ENCODE measurements at places on chromosomes 3 and 15.

DNA sequence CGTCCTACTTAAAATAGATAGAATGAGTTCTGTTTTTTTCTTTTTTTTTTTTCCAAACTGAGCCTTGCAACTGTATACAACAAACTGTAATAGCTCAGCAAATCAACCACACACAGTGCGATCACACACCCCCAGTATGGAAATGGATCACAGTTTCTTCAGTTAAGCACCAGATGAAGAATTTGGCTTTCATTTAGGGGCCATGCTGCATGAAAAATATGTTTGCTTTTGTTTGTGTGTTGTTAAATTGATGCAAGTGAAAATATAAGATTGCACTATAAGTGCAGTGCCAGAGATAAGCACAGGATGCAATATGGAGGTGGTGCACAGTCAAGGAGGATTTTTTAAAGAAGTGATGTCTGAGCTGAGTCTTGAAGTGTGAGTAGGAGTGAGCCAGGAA lies 17.8 kb downstream of the CCDC54 start:
- no peak for DNase-seq

GRCh38 chr15:69493406-69493805 lies 40.8 kb downstream of the RPLP1 start:
- no peak for DNase-seq

DNA sequence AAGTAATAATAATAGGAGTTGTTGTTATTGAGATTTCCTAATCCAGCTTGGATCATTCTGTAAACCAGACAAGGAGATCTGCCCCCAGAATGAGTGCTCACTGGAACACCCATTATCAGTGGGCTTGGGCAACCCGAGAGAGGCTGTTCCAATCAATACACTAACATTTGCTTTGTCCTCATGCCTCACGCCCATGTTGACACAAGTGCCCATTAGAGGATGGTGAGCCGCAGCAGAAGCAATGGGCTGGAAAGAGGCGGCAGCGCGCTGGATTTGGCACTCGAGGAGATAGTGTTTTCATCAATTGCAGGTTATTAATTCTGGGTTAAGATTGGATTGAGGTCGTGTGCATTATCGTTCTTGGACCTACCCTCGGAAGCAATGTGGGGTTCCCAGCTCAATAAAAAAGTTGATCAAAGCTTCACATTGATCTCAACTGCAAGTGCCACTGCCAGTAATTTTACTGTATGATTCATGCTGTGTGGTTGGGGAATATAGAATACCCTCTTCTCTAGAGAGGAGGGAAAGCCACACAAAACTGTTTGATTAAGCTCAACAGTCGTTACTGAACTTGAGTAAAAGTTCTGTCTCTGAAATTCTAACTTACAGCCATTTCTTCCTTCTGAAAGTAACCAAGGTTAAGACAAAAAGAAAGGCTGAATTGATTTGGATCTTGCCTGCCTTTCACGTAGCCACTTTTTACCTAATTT lies 15.7 kb downstream of the LYZL4 start:
- DNase-seq: no peak

DNA sequence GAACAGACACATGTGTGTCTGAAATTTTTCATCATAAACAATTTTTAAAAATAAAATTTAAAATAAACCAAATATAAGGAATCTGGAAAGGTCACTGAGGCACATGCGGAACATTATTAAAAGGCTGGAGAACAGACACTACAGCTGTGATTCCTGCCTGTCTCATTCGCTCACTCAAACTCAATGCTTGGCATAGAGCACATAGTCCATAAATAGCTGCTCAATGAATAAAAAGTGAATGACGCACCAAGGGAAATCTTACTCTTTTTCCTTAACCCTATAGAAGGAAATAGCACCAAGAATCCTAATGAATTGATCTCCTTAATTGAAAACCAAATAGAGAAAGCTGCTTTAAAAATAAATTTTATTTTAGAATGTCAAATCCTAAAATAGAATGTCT lies 98.4 kb downstream of the FSIP1 start:
- DNase-seq: no peak

- DNase-seq: no peak
Observed at GRCh38 chr3:18643281-18643680, 218.1 kb upstream of the SATB1 start.

DNA sequence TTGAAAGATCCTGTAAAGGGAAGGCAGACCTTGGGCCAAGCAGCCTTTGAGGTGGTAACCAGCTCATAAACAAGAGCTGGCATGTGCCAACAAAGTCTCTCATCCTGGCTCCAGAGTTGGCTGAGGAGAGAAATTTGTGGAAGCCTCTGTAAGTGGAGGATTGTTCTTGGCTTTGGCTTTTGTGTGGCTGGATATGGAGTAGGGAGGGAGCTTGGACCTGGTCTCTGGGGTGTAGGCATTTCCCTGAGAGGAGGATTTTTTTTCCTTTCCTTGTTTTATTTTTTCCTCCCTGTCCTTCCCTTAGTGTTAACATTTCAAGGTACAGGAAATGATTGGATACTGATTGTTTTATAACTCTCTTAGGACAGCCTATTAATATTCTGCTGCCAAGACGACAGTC lies 60.8 kb downstream of the ZNF609 start:
- DNase-seq: no peak

- DNase-seq: peak; percentile 71
Observed at GRCh38 chr15:40104296-40104864, 4.3 kb downstream of the BMF start.

- no peak for DNase-seq
Observed at GRCh38 chr15:58457466-58457965, 25.7 kb downstream of the LIPC start.

GRCh38 chr3:132220986-132221385 lies 96.2 kb upstream of the ACP3 start:
- no peak for DNase-seq

DNA sequence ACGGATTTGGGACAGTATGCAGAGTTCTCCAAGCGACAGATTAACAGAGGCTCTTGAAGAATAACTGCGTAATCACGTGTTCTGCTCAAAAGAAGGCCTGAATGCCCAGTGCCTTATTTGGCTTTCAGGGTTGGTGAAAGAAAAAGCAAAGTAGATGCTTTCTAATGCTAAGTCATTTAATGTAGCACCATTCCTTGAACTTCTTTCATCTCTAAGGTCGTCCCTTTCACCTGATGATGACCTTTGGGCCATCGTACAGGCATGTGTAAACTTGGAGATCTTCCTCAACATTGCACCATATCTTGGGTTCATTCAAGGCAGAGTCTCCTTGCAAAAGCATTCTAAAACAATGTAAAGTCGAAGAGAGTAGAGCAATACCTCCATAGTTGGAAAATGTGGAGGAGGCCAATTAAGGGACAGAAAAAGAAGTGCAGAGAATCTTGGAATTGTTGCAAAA lies 48.9 kb downstream of the TMEM44 start:
- no peak for DNase-seq

GRCh38 chr3:154184582-154184981 lies 63.4 kb downstream of the ARHGEF26 start:
- no peak for DNase-seq

DNA sequence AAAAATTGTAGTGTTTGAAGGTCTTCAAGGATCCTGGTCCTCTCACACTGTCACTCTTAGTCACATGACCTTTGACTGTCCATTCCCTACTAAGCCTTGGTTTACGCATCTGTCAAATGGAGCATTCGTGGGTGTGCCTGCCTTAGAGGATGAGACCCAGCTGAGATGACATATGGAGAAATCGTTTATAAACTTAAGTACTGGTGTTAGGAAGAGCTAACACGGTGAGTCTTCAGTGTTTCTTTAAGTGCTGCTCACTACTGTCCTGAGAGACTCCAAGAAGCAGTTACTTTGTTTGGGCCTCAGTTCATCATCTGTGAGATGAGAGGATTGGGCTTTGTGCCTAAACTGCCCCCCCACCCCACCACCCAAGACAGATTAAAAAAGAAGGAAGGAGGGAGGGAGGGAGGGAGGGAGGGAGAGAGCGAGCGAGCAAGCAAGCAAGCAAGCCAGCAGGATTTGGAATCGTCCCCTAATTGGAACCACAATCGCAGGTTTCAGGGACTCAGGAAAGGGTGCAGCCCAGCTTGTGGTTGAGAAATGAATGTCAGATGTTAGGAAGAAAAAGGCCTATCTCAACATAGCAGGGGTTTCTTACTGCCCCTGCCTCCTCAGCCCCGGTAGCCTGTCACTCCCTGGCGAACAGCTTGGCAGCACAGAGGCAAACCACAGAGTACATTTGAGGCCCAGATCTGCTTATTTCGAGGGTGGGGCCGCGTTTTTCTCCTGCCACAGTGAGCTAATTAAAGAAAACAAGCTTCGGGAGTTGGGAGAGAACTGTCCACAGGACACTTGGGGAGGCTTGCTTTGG lies 32.7 kb downstream of the SMAD3 start:
- no peak for DNase-seq

DNA sequence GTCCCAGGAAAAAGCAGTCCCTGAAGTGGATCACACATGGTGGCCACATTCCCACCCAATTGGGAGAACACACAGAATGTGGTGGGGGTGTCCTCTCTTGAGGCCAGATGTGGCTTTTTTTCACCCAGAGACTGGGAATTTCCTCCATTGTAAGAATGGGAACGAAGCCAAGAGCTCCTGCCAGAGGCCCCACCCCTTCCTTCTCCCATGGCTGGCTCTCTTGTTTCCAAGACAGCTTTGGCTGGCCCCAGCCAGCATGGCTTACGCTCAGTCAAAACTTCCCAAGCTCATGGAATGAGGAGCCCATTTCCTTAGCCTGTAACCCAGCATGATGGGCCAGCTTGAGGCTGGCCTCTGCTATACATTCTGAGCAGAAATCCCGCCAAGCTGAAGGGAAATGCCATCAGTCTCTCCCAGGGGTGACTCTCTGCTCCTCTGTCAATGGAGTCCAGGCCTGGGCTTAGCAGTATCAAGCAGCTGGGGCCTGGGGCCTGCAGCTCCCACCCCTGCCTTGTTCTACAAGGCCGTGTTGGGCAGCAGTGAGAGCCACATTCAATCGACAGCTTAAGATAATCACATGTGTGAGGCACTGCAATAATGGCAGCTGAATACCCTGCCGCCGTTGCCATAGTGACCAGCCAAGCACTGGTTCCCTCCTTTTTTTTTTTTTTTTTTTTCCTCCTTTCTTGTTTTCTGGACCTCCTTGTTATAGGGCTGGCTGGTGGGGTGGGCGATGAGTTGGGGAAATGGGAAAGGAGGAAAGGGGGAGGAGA lies 142.4 kb downstream of the EPHB1 start:
- no peak for DNase-seq

- DNase-seq: no peak
Observed at GRCh38 chr3:74824366-74824765, 209.9 kb upstream of the CNTN3 start.

- DNase-seq: no peak
Observed at GRCh38 chr3:103609472-103609871, 1174.7 kb downstream of the ZPLD1 start.

DNA sequence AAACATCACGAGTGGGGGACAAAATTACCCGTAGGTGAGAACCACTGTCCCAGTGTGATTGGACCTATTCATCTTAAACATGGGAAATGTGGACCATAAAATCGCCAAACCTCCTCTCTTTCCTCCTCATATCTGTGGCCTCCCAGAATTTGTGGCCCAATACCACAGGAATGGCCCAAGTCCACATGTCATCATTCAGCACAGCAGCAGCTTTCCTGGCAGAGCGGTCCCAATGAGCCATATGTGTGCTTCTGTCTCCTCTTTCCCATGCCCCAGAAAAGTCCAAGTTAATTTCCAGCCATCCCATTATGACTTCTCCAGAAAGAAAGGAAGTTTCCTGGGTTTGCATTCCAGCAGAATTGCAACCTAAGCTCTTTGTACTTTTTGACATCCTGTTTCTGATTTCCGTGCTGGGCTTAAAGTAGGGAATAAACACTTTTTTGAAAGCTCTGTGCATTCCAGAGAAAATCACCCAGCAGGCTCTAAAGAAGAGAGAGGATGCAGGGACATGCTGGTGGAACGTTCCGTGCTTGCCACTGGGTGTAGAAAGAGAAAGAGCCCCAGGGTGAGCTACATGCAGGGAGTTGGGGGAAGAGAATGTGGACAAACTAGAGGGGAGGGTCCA lies 259.4 kb upstream of the PROK2 start:
- DNase-seq: no peak

- DNase-seq: no peak
Observed at GRCh38 chr3:12508291-12508700, 24.0 kb downstream of the TSEN2 start.

DNA sequence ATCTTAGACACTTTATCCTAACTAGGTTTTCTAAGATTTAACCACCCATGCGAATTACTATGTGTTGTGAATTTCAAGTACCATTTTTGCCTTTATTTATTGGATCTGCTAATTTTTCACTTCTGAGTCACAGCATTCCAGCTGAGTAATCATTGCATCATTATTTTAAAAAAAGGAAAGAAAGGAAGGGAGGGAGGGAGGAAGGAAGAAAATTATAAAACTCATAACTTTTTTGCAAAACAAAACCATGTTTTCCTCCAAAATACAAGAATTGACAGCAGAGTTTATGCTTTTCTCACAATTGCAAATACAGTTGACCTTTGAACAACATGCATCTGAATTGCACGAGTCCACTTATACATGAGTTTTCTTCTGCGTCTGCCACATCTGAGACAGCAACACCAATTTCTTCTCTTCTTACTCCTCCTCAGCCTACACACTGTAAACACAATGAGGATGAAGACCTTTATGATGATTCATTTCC lies 651.4 kb upstream of the NECTIN3 start:
- no peak for DNase-seq

DNA sequence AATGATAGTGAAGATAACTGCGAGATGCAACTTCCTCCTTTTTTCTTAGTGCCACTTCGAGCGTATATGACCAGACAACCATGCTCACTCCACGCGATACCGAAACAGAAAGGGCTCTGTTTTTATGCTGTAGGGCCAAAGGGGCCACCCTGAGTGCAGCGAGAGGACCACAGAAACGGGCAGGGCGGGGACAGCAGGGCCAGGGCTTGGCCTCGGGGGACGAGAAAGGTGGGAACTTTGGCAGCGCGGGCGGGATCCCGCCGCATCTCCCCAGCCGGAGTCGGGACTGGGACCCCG lies 483 bp downstream of the VPS13C start:
- peak; percentile 58 for DNase-seq

DNA sequence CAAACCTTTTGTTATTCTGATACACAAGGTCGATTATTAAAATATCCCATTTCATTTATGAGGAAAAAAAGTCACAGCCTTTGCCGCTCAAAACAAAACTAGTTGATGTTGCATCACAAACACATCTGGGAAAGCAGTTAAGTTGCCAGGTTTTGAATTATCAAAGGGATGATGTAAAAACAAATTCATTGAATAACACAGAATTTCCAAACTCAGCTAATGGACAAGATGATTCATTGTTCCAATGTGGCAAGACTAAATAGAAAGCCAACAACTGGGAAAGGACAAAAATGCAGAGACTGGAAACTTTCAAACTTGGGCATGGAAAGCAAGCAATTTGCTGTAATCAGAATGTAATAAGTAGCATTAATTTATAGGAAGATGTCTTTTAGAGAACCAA lies 610.0 kb upstream of the ZNF385D start:
- DNase-seq: no peak

GRCh38 chr15:42996871-42997270 lies 76.3 kb upstream of the TTBK2 start:
- no peak for DNase-seq

- no peak for DNase-seq
Observed at GRCh38 chr3:120497336-120497735, 46.5 kb upstream of the FSTL1 start.
